Activated naive CD8-positive, alpha-beta T cell treated with anti-CD3 and anti-CD28 coated beads, Interleukin-2, amount 10 ng/mL, durations not matched to agents 7 days and 5 days (primary cell): ENCODE measurements at places on chromosomes 5 and 9. TPM values are rescaled to one million over a fixed set of nuclear protein-coding genes. Genes with fewer than 3 reads are reported as not detected.

DNA sequence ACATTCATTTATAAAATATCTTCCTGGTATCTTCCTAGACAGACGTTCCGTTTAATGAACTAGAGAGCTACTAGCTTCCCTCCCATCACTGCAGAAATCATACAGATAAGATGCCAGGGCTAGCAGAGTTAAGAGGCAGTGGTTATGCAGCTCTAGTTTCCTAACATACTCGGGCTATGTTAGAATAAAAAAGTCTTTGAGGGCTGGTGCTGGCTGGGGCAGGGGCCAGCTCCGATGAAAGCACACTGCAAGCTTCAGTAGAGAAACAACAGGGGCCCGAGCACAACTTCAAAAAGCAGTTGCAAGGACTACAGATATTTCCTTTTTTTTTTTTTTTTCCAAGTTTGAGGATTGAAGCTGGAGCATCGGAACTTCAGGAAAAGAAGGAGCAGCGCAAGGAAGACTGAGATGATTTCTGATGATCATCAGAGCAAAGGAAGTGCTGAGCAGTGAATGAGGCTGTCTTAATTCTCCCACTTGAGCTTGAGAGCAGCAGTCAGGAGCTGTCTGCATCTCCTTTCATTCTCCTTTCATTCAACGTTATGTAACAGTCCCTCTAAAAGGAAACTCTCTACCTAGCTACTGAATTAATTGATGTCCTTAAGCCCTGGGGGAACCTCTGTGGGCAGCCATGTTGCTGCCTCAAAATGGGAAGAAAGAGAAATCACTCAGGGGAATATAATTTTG lies 47.6 kb upstream of the ADCY2 start:
- no peaks in the 10 kb centered on the region for H3K27me3 ChIP-seq
- DNase-seq: no peak
- no peak overlapping the region for H3K4me3 ChIP-seq
- no peaks in the 10 kb centered on the region for H3K36me3 ChIP-seq

DNA sequence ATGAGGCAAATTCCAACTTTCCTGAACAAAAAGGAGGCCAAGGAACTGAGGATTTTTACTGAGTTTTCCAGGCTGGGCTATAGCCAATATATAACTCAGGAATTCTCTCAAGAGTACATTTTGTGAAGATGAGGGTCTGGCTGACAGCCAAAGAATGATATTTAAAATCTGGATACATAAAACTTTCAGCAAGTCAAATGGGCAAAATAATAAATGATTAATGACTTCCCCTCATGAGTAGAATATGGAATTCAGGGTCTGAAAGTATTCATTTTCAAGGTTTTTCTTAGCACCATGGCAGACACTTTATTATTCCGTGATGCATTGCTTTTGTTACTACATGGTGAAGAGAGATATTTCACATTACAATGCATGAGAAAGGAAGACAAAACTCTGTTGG lies 7.8 kb downstream of the FAM81B start:
- H3K4me3 ChIP-seq: no peak overlapping the region
- H3K4me1 ChIP-seq: no peaks in the 10 kb centered on the region
- H3K27ac ChIP-seq: no peak overlapping the region
- H3K36me3 ChIP-seq: no peaks in the 10 kb centered on the region
- peaks cover 7% of the 10 kb centered on the region for H3K27me3 ChIP-seq

TERT gene
- 0.36 TPM for total RNA-seq

GGTA1 gene
- total RNA-seq: not detected

GRCh38 chr5:155069961-155070360 lies 56.4 kb downstream of the KIF4B start:
- no peak for DNase-seq
- H3K4me1 ChIP-seq: no peaks in the 10 kb centered on the region
- no peak overlapping the region for H3K27ac ChIP-seq
- H3K36me3 ChIP-seq: no peaks in the 10 kb centered on the region
- peaks cover 8% of the 10 kb centered on the region for H3K27me3 ChIP-seq

DNA sequence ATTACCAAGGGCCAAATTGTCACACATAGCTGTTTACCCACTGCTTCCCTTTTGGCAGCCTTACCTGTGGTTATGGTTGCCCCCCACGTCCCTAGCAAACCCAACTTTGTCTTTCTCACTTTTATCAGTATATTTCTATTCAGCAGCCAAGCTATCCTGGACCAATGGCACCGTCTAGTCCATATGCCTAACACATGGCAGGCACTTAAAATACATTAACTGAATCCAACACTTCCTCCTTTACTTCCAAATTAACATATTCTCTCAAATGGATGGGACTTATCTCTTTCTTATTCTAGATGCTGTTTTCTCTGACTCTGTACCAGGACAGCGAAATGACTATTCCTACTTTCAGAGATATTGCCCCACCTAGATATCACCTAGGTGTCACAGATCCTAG lies 50.9 kb upstream of the SLC44A1 start:
- no peaks in the 10 kb centered on the region for H3K36me3 ChIP-seq
- peaks cover 8% of the 10 kb centered on the region for H3K27me3 ChIP-seq
- H3K27ac ChIP-seq: no peak overlapping the region

KIF27 gene
- 3.4 TPM for total RNA-seq

DNA sequence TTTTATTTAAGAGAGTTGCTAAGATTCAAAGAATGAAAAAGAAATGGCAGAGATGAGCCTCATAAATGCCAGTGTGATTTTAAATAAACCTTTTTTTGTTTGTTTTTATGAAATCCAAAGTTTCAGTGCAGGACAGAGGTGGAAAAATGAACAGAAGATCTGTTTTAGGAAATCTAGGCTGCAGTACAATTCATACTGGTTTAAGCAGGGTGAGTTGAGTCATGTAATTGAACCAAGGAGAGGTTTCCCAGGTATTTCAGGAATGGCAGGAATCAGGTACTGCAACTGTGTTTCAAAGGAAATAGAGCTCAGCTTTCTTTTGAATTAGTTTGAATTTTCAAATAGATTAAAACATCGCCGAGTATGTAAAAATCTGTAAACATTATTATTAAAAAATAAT lies 3.0 kb upstream of the ANKRD31 start:
- H3K4me3 ChIP-seq: no peak overlapping the region
- no peak overlapping the region for H3K27ac ChIP-seq
- no peaks in the 10 kb centered on the region for H3K36me3 ChIP-seq
- DNase-seq: no peak
- H3K4me1 ChIP-seq: peaks cover 14% of the 10 kb centered on the region

TLR4 gene
- total RNA-seq: 0.72 TPM

GRCh38 chr5:6656680-6657079 lies 23.4 kb downstream of the SRD5A1 start:
- H3K27ac ChIP-seq: no peak overlapping the region
- H3K27me3 ChIP-seq: no peaks in the 10 kb centered on the region
- peaks cover 9% of the 10 kb centered on the region for H3K4me1 ChIP-seq

DNA sequence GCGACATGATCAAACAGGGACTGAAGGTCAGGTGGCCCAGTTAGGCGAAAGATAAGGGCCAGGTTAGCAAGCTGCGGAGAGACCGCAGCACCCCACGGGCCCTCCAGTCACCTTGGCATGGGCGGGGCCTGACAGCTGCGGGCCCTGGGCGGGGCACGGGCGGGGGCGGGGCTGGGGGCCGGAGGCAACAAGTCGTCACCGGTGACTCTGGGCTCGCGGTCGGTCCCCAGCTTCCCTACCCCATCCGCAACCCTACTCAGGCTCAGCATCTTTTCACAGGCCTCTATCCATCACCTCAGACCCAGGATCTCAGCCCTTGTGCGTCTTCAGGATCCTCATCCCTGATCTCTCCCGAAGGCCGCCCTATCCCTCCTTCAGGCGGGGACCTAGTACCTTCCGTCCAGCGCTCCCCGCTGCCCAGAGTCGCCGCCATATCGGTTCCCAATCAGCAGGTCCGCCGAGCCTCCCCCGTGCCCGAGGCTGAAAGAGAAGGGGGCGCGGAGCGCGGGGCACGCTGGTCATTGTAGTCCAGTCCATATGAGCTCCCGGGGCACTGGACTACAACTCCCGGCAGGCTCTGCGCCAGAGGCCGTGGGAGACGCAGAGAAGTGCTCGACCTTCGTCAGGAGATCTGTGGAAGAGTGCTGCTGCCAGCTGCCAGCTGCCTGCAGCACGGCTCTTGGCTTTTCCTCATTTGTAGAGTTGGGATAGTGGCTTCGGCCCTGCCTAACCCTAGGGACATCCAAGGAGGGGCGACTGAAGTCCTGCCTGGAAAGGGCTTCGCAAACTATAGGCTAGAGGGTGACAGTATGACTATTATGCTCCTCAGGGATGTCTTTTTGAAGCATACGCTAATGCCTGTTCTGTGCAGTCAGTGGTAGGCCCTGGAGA lies at the start of gene DNAJC18:
TSS of gene DNAJC18 (minus strand) at position 513 of the 891 bp plus-strand sequence. CDS start at position 433, 80 bp downstream.
- H3K36me3 ChIP-seq: peaks cover 3% of the 10 kb centered on the region
- H3K4me1 ChIP-seq: peaks cover 27% of the 10 kb centered on the region
- H3K27me3 ChIP-seq: peaks cover 14% of the 10 kb centered on the region
- peak within 1 kb of the TSS; percentile 99 for H3K4me3 ChIP-seq
- DNase-seq: peak; percentile 88
- peak within 1 kb of the TSS; percentile 100 for H3K27ac ChIP-seq

DNA sequence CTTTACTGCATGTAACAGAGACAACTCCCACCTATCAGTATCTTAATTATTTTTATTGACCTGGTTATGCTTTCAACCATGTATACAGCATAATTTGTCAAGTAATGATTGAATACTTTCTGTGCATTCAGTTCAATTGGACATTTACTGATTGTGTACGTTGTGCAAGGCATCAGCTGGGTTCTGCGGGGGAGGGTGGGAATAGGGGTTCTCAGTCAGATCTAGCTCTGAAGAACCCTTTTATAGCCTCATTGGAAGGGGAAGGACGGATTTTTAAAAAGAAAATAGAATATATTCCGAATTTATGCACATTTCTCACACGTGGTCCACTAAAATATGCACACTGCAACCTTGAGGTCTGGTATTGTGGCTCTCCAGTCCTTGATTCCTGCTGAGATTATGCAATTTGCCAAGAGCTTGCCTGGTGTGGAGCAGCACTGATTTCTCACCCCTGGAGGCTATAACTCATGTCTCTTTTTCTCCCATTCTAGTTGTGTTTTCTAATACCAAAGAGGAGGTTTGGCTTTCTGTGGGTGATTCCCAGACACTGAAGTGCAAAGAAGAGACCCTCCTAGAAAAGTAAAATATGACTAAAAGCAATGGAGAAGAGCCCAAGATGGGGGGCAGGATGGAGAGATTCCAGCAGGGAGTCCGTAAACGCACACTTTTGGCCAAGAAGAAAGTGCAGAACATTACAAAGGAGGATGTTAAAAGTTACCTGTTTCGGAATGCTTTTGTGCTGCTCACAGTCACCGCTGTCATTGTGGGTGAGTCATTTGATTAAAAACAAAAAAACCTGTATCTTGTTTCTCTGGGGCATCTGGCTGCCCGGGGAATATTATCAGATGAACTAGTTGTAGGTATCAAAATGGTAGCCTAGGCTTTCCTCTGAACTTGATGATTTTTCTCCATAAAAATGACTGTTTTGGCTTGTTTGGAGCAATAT lies 1.7 kb downstream of the SLC1A3 start:
- H3K4me1 ChIP-seq: peaks cover 15% of the 10 kb centered on the region
- H3K36me3 ChIP-seq: no peaks in the 10 kb centered on the region
- H3K27me3 ChIP-seq: peaks cover 65% of the 10 kb centered on the region
- no peak overlapping the region for H3K4me3 ChIP-seq
- H3K27ac ChIP-seq: no peak overlapping the region

DNA sequence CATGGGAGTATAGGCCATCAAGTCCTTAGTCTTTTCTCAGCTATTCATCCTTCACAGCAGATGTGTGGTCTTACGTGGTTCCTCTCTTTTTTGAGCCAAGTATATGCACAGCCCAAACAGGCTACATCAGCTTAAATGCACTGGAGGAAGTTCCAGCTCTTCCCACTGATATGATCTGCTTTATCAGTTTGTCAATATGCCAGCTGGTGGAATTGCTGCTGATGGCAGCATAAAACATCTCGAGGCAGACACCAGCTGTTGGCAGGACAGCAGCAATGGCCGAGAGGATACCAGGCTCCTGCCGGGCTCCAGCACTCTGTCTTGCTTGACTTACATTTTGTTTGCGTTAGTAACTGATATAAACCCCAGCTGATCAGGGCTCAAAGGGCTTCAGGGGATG lies 143.4 kb downstream of the TENT4A start:
- H3K4me3 ChIP-seq: no peak overlapping the region
- H3K4me1 ChIP-seq: no peaks in the 10 kb centered on the region
- peaks cover 1% of the 10 kb centered on the region for H3K36me3 ChIP-seq
- DNase-seq: no peak

- no peak overlapping the region for H3K27ac ChIP-seq
- no peaks in the 10 kb centered on the region for H3K27me3 ChIP-seq
- H3K36me3 ChIP-seq: no peaks in the 10 kb centered on the region
- H3K4me1 ChIP-seq: no peaks in the 10 kb centered on the region
- H3K4me3 ChIP-seq: no peak overlapping the region
- DNase-seq: no peak
These were observed 7.4 kb downstream of the C5orf46 start for GRCh38 chr5:147898875-147899401.

DNA sequence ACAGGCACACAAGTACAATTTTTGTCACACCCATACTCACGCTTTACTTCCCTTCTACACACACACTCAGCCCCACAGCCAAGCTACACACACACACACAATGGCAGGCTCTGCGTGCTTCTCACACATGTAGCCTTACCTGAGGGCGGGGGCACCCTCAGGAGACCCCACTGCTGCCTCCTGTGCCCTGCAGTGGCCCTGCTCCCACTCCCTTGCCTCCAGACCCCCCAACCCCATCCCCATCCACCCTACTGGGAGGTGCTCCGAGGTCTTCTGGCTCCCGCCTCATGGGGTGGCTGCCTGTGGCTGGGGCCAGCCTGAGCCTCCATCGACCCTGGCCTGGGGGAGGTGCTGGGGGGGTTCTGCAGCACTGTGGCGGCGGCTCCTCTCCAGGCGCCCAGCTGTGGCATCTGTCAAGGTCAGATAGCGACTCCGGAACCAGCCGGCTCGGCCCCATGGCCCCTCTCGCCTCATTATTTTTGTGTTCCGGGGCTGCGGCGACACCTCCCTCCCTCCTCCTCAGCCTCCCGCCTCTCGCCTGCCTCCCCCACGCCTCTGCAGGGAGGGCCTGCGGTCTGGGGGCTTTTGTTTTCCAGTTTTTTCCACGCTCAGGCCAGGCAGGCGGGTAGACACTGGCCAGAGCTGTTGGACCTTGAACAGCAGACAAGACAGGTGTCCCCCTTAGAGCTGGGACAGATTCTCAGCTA lies 21.7 kb downstream of the CXXC5 start:
- peaks cover 38% of the 10 kb centered on the region for H3K4me1 ChIP-seq
- H3K4me3 ChIP-seq: peak overlapping the region; percentile 84
- H3K27ac ChIP-seq: peak overlapping the region; percentile 82
- no peaks in the 10 kb centered on the region for H3K36me3 ChIP-seq
- H3K27me3 ChIP-seq: no peaks in the 10 kb centered on the region

GRCh38 chr9:134366223-134367031 lies 40.2 kb downstream of the RXRA start:
- H3K27me3 ChIP-seq: no peaks in the 10 kb centered on the region
- no peaks in the 10 kb centered on the region for H3K36me3 ChIP-seq
- H3K4me1 ChIP-seq: peaks cover 3% of the 10 kb centered on the region
- no peak overlapping the region for H3K27ac ChIP-seq
- H3K4me3 ChIP-seq: no peak overlapping the region
